NCI-H446 (cell line): ENCODE measurements at places on chromosomes 4 and X.

GRCh38 chr4:73340917-73341316, 63.2 kb upstream of the ALB start:
- DNase-seq: no peak

DNA sequence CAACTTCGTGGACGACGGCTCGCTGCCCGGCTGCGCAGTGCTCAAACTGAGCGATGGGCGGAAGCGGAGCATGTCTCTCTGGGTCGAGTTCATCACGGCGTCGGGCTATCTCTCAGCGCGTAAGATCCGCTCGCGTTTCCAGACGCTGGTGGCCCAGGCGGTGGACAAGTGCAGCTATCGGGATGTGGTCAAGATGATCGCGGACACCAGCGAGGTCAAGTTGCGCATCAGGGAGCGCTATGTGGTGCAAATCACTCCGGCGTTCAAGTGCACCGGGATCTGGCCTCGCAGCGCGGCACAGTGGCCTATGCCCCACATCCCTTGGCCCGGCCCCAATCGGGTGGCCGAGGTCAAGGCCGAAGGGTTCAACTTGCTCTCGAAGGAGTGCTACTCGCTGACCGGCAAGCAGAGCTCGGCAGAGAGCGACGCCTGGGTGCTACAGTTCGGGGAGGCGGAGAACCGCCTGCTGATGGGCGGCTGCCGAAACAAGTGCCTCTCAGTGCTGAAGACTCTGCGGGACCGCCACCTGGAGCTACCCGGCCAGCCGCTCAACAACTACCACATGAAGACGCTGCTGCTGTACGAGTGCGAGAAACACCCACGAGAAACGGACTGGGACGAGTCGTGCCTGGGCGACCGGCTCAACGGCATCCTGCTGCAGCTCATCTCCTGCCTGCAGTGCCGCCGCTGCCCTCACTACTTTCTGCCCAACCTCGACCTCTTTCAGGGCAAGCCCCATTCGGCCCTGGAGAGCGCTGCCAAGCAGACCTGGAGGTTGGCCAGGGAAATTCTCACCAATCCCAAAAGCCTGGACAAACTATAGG, 1.5 kb downstream of the MAB21L2 start:
- no peak for DNase-seq

GRCh38 chr4:173998471-173999144, 284.9 kb downstream of the FBXO8 start:
- no peak for DNase-seq

GRCh38 chr4:97587912-97588311, 555.4 kb downstream of the STPG2 start:
- no peak for DNase-seq

DNA sequence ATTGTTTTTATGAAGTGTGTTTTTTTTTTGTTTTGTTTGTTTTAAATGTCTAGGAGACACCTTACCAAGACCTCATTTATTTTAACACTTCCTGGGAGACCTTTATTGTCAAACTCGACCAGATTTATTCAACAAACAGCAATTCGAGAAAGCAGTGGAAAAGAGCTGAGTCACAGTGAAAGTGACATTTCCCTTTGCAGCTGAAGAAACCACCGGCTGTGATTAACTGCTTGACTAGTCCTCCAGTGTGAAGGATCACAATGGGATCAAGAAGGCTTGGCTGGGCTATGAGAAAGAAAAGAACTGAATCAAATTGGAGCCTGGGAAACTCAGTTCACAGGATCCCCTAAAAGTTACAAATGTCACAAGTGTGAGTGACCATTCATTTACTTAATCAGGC, 11.9 kb upstream of the ADH7 start:
- no peak for DNase-seq

GRCh38 chr4:123133397-123134050, 211.1 kb upstream of the NUDT6 start:
- no peak for DNase-seq

DNA sequence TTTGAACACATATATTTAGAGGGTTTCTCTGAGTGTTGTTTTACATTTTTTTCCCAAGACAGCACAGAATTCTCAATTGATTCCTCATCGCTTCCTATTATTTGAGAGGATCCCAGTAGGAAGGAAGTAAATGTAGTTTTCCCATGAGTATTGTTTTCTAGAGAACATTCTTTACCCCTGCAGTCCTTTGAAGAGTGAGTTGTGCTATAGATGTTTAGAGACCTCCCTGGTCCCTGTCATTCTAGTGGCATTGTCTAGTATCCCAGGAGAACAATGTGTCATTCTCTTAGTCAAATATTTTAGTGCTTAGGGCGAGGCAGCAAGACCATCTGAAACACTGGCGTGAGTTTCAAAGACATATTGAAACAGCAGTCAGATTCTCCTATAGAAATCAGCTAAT, 32.5 kb downstream of the SORBS2 start:
- no peak for DNase-seq

GRCh38 chrX:38214551-38215531, 5.8 kb downstream of the SRPX start:
- DNase-seq: no peak

- no peak for DNase-seq
These were observed 3.9 kb upstream of the NKX6-1 start for GRCh38 chr4:84502955-84503373.

DNA sequence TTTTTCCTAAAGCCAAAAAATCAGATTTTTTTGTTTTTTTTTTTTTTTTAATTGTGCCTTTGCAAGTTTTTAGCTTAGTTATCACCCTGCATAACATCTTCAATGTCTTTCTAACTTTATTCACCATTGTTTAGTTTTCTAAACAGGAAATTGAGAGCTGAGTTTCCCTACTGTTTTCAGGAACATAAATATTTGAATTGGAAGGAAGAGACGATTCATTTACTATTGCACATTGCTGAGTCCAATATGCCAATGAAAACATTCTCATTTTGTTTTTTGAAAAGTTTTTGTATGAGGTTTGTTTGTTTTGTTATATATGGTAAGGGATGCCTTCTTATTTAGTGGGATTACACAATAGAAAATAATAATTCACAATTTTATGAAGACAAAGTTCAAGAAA, 148.4 kb downstream of the ANKRD50 start:
- DNase-seq: no peak

DNA sequence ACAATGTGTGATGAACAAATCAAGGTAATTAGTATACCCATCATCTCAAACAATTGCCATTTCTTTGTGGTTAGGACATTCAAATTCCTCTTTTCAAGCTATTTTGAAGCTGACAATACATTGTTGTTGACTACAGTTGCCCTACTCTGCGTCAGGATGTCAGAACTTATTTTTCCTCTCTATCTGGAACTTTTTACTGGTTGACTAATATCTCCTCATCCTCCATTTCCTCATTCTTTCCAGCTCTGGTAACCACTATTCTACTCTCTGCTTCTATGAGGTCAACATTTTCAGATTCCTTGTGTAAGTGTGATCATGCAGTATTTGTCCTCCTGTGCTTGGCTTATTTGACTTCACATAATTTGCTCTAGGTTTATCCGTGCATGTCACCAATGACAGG, 240.5 kb upstream of the HS3ST1 start:
- no peak for DNase-seq

- no peak for DNase-seq
These were observed 239.2 kb downstream of the ANTXR2 start for GRCh38 chr4:79833857-79834256.

DNA sequence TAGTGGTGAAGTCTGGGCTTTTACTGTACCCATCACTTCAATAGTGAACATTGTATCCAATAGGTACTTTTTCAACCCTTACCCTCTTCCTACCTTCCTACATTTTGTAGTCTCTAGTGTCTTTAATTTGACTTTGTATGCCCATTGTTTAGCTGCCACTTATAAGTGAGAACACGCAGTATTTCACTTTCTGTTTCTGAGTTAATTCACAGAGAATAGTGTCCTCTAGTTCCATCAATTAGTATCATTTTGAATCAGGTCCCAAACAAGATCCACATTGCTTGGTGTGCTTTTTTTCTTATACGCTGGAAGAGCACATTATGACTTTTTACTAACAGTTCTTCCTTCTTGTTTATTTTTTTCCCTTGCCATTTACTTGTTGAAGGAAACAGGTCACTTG, 176.0 kb upstream of the WDFY3 start:
- DNase-seq: no peak

GRCh38 chr4:7192252-7193029, at the start of gene SORCS2:
Gene SORCS2, plus strand, starts transcription at chr4:7192538.
- DNase-seq: no peak

GRCh38 chr4:78565971-78566372, 14.4 kb downstream of the ANXA3 start:
- DNase-seq: no peak

DNA sequence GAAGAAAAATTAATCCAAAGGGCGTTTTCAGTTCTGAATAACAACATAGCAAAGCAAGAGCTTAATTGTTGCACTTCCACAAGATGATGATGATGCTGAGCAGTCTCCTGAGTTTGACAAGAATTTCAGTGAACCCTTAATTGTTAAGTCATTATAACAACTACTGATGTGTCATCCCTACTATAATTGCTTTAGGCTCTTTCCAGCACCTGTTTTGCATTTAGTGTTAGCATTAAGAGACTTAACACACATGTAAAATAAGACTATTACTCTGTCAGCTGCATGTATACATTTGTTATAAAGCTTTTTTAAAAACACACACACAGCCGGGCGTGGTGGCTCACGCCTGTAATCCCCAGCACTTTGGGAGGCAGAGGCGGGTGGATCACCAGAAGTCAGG, 37.9 kb upstream of the GALNT7 start:
- DNase-seq: no peak
